ENCODE measurements at places on chromosomes 6 and 20.

- DNase-seq, result no peak
Observed at GRCh38 chr6:5335020-5335419, 73.7 kb downstream of the FARS2 start.

GRCh38 chr20:22575087-22575721, 9.2 kb downstream of the FOXA2 start:
- no peak for DNase-seq

DNA sequence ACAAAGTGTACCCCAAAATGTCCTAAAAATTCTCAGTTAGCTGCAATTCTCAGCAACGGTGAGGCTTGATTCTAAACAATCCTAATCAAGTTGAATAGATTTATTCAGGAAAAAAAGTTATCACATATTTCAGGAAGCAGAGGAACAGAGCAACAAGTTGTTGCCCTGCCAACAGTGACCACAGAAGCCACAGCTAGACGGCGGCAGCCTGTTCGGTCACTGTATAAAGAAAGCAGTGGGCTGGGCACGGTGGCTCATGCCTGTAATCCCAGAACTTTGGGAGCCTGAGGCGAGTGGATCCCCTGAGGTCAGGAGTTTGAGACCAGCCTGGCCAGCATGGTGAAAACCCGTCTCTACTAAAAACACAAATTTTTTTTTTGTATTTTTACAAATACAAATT, 171.2 kb upstream of the BMP5 start:
- no peak for DNase-seq

- no peak for DNase-seq
Observed at GRCh38 chr6:48315051-48315719, 204.2 kb upstream of the PTCHD4 start.

GRCh38 chr6:161300823-161301222, 27.0 kb upstream of the AGPAT4 start:
- DNase-seq, result no peak

- DNase-seq, result no peak
Observed at GRCh38 chr20:43190332-43190953, 737 bp upstream of the PTPRT start.

Measured in OCI-LY7 (cell line).